ENCODE measurements at places on chromosomes 13 and 19.

GRCh38 chr13:42873081-42873480, 91.7 kb downstream of the FAM216B start:
- no peak for DNase-seq

GRCh38 chr13:21759463-21759862, 88.6 kb downstream of the FGF9 start:
- DNase-seq = no peak

- DNase-seq = no peak
Measured at GRCh38 chr13:104491916-104492315, 1425.7 kb upstream of the SLC10A2 start.

DNA sequence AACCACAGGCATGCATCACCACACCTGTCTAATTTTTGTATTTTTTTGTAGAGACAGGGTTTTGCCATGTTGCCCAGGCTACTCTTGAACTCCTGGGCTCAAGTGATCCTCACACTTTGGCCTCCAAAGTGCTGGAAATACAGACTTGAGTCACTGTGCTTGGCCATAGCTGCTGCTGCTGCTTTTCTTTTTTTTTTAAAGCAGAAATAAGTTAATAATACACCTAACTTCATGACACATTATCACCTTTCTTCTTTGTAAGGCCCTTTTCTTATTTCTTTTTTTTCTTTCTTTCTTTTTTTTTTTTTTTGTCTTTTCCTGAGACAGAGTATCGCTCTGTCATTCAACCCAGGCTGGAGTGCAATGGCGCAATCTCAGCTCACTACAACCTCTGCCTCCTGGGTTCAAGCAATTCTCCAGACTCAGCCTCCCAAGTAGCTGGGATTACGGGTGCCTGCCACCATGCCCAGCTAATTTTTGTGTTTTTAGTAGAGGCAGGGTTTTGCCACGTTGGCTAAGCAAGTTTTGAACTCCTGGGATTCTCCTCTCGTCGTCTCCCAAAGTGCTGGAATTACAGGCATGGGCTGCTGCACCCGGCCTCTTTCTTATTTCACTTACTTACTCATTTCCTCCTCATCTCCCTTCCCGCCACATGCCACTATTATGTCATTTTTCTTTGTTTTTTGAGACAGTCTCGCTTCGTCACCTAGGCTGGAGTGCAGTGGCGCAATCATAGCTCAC, 8.7 kb downstream of the SHKBP1 start:
- DNase-seq = no peak

DNA sequence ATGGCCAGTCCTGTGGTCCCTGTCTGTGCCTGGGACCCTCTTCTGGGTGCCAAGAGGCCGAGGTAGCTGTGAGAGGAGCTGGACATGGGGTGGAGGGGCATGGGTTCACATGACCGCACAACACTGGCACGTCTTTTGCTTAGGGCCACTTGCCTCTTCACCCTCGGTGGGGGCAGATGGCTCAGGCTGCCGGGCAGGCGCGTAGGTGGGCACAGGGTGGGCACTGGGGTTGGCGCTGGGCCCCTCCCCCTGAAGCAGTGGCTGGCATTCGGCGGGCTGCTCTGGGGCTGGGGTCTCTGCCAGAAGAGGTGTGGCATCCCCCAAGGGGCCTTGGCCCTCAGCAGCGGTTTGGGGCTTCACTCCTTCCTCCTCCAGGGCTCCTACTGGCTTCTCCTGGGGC, 8.4 kb downstream of the PALM3 start:
- no peak for DNase-seq

- DNase-seq = no peak
Measured at GRCh38 chr13:95385798-95386197, 84.5 kb upstream of the ABCC4 start.
